ENCODE measurements at places on chromosomes 2 and 18.

DNA sequence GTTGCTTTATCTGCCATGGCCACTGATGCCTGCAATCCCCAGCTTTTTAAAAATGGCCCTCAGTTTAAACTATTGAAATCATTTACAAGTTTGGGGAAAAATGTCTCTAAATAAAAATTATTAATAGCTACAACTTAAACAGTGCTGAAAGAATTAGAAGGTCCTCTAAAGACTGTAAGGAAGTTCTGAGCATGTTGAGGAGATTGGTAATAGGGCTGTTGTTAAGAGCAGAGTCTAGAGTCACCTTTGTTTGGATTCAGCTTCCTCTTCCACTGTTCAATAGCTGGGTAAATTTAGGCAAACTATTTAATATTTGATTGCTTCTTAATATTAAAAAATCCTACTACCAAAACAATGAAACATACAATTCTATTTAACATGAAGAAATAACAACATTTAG, 1127.1 kb upstream of the DDX18 start:
- ATAC-seq = no peak

DNA sequence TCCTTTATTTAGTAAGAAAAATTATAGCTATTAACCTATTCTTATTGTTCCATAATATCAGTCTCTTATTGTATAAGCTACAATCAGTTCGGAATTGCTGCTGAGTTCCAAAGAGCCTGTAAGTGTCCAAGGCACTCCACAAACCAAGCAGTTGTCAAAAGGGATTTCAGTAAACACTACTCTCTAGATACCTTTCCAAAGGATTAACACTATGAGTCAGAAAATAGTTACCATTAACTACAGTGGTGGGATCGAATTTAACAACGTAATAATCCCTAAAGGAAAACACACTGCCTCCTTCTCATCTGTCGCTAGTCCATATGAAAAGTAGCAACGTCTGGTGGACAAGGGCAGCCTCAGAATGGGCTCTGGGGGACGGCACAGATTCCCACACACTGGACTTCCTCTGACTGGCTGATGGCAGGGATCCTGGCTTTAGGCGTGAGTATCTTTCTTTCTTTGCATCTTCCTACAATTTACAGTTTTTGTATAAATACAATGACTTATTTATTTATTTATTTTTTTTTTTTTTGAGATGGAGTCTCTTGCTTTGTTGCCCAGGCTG, 8.8 kb downstream of the TGFBRAP1 start:
- no peak for ATAC-seq

GRCh38 chr2:218370410-218371063, 11.5 kb upstream of the SLC11A1 start:
- no peak for ATAC-seq

DNA sequence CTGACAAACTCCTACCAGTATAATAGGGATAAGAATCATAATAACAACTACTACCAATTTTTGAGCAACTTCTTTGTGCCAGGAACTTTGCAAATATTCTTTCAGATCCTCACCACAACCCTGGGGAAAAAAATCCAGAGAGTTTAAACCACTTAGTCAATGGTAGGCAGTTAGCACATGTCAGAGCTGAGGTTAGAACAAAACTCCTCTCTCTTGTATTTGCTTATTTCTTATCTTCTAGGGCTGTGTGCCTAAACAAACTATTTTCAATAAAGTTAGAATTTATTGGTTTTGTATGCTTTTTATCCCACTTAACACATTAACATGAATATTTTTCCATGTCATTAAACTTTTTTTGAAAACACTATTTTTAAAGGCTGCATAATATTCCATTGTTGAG, 127.1 kb downstream of the BCL11A start:
- ATAC-seq = no peak

DNA sequence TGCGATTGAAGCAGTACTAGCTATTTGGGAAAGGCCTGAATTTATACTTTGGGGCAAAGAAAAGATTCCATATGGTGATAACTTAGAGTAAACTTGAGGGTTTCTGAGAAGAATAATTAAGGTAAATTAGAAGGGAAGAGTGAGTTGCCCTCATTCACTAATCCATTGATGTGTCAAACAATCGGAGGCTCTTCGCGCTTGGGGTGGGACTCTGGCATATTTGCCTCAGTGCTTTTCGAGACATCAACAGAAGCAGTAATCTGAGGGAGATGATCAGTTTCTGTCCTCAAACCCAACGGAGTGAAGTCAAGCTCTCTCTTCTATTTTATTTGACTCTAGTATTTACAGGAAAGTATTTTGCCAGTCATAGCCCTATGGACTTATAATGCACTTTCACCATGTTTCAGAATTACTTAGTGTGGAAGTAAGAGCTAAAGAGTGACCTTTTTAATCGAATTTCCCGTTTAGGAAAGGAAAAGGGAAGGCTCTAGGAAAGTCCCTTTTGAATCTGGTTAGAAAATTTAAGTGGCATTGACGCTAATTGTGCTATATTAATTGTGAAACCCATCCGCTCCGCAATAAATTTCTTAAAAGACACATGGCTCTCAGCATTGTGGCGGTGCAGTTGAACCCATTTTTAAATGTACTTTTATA, 1.3 kb downstream of the RAB10 start:
- no peak for ATAC-seq

DNA sequence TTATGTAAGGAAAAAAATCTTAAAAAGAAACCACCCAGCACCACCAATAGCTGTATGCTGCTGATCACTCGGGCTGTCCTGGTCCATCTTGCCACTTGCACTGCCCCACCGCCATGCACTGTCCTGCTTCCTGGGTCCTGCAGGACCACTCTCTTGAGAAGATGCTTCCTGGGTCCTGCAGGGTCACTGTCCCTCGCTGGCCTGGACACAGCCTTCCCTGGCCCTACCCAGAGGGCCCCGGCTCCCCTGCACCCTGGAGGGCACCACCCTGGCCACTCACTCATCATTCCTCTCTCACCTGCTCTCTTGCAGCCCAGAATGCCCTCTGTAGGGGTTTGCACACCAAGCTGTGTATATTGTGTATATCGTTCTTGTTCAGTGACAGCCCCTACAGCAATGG, 2.4 kb upstream of the OTOS start:
- ATAC-seq = no peak

DNA sequence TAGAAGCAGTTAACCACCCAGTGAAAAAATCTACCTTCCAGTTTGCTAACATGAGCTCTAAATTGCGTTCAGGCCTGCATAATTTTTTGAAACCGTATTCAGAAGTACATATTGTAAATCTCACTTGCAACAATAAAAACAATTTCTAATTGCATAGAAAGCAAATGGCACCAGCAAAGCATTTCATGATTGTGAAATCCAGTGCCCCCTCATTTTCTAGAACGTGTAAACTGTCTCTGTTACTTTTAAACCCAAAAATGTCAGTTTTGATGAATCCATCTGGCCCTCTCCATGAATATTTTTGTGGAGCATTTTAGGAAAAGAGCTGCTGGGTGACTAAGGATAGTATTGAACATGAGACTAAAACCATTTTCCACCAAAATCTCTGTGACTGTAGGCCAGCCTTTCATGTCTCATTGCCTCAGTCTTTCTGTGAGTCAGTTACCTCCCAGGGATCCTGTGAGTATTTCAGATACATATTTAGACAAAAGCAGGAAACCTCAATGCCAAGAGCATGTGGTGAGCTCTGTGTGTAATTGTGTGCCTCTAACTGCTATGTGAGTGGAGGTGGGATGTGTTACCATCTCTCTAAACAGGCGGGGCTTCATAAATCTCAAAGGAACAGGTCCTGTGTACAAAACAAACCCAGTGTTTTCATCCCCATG, 477.8 kb upstream of the DCC start:
- no peak for ATAC-seq

GRCh38 chr2:45888167-45888566, 236.7 kb downstream of the PRKCE start:
- ATAC-seq = no peak

DNA sequence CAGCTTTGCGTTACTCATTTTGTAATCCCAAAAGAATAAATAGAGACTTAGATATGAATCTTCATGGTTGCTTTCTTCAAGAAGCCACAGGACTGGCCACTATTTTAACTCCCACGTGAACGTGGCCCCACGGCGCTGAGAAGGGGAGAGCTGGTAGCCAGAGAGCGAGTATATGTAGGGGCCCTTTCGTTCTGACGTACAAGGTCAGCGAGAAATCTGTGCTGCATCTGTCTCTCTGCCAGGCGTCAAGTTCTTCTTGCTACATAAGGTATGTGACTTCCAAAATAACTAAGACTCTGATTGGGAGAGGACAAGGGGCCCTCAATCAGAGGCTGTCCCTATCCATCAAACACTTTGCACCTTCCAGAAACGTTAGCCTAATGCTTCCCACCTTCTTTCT, 149.2 kb downstream of the PLEKHA3 start:
- ATAC-seq = no peak

- ATAC-seq = no peak
These were observed 111.9 kb downstream of the SETBP1 start for GRCh38 chr18:44792456-44793061.

DNA sequence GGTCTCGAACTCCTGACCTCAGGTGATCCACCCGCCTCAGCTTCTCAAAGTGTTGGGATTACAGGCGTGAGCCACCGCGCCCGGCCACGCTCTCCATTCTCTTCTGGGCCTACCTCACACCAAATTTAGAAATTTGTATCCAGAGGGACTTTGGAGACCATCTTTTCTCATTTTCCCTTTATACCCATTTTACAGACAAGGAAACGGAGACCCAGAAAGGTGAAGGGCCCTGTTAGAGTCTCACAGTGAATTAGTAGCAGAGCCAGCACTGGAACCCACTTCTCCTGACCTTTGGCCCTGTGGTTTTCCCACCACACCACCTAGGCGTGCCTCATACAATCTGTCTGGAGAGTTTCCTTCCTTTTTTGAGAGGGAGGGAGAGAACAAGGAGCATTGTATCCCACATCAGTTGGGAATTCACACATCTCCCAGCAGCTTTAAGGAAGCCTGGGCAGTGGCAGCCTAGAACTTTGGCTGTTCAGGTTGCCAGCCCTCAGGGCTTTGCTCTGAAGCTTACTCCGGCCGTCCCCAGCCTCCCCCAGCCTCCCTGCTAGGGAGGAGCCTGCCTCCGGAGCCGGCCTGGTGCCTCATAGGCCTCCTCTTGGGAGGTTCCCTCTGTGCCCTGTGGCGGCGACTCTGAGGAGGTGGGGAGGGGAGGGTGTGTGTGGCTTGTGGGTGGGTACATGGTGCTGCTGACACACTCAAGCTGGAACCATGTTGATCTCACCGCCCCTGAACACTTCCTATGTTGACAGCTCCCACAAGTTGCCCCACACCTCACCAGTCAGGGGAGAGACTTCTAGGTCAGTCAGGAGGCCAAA, 13.8 kb downstream of the FOSL2 start:
- no peak for ATAC-seq

DNA sequence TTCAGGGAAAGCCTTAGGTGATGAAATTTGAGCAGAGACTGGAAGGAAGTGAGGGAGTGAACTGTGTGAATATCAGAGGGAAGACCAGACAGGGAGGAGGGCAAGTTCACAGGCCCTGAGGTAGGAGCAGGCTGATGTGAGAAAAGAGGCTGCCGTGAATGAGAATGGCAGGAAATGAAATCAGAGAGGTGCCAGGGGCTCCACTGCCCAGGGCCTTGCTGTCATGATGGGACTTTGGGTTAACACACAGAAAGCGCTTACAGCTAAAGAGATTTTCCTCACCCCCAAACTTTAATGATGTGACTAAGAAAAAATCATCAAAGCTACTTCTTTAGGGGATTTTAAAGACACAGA, 53.8 kb downstream of the MARCHF4 start:
- no peak for ATAC-seq
